ENCODE measurements at places on chromosomes 5 and 9.

- DNase-seq = no peak
These were observed 3.8 kb downstream of the BARHL1 start for GRCh38 chr9:132585954-132586829.

DNA sequence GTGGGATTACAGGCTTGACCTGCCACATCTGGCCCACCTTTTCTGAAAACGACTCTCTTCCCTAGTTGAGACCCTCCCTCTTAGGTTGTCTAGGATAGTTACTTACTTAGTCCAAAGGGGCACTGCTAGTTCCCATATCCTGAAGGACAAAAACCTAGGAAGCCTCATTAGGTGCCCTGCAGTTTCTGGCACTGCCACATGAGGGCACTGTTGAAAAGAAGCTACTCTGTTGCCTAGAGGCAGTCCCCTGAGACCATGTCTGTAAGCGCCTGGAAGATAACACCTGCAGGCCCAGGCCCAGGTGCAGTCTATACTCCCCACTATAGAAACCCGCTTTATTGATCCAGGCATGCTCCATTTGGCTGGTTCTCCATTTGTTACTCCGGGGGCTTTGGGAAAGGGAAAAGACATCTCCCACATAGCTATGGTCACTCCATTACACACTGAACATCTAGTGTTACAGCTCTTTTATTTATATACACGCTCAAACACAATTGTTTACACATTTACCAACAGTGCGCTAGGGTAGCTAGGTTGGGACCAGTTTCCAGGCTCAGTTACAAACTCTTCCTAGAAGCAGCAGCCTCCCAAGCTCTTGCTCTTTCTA, 73.4 kb upstream of the PPARGC1B start:
- no peak for DNase-seq

DNA sequence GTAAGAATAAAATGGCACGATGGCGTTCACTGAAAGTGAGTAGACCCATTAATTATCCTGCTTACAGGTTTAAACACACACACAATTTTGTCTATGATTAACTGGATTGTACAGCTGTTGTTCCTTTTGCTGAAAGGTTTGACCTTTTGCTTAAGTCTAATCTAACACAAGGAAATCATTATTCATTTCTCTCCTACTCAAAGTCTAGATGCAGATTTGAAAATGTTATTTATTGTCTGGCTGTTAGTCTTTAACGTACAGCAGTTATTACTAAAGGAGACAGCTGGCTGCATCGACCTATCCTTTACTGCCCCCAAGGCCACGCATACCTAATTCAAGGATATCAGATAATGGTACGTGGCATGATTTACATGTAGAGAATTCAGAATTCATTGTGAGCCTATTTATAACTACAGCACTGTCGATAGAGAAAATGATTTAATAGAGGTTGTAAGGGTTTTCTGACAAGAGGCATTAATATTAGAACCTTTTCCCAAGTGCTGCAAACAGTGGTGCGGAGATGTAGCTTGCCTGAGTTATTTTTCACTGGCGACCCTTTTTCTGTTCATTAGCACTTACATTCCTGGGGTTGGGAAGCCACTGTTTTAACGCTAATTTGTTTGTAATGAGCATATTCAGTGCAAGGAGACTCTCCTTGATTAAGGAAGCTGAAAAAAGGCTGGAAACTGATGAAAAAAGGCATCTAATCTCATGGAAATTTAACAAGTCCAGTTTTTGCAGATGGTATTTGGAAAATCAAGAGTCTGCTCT, 368.4 kb upstream of the GRAMD2B start:
- no peak for DNase-seq

GRCh38 chr5:33891788-33892619, at the start of gene ADAMTS12:
Gene ADAMTS12, minus strand, starts transcription at chr5:33891990. Its CDS starts 134 bp downstream, at chr5:33891856.
- no peak for DNase-seq
